ENCODE measurements at places on chromosomes 1 and 21.

GRCh38 chr1:224617410-224618355 lies 1.6 kb downstream of the CNIH3 start:
- no peak for DNase-seq

GRCh38 chr21:21631961-21632360 lies 633.8 kb downstream of the NCAM2 start:
- no peak for DNase-seq

DNA sequence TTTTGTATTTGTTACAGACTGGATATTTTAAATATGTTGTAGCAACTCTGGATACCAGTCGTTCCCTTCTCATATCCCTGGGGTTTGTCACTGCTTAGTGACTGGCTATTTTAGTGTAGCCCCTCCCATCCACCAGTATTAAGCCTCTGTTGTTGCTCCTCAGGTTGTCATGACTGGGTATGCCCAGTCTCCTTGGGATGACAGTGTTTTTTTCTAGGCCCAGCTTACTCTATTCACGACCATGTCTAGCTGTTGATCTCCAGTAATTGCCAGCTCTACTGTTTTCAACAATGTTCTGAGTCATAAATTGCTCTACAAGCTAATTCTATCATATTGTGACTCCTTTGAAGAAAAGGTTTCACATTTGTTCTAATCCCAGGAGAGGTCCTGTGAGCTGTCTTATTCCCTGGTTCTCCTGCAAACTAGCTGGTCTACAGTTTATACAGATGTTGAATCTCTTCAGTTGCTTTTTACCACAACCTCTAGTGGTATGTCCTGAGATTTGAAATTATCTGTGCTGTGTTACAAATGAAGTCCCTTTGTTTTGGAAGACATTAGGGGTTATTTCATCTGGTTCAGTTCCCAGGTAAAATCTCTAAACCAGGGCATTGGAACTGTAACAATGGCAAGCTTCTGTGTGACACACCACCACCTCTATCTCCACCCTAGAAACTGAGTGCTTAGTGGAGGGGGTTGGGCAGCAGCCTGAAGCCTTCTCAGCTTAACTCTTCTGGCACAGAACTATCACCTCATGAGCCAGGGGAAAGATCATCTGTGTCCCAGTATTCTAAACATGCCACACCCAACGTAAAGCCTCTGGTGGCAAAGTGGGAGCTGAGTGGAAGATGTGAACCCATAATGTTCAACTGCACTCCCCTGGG lies 124.6 kb downstream of the TRIM33 start:
- DNase-seq: peak; percentile 3

DNA sequence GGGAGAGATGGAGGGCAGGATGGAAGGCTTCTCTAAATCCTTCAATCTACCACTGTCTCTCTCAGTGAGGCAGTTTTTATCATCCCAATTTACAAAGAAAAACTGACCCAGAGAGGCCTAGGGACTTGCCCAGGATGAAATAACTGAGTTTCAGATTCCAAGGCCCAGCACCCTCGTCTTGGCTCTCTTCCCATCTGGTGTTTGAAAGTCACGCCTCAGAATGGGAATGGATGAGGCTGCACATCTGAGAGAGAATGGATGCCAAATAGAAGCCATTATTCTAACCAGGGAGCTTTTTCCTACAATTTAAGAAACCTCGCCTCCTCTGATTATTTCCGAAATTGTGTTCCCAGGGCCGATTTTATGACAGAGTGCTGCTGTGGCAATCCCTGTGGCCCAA lies 10.6 kb upstream of the KCNN3 start:
- no peak for DNase-seq

- DNase-seq: no peak
These were observed 16.6 kb downstream of the LDLRAD2 start for GRCh38 chr1:21828506-21829210.

DNA sequence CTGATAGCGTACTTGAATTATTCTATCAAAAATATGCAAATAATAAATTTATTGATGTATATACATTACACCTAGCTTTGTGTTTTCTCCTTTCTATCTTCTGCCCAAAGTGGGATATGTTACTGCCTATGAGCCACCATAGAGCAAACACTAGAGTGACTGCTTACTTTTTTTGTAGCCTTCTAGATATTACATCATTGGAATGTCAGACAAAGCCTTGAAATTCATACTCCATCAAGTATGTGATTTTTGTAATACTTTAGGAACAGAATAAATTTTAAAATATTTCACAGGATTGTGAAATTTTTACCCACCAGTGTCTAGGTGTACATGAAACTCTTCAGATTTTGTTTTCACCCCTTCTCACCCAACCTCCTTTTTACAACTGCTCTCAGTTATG lies 787.6 kb downstream of the USP25 start:
- DNase-seq: no peak

DNA sequence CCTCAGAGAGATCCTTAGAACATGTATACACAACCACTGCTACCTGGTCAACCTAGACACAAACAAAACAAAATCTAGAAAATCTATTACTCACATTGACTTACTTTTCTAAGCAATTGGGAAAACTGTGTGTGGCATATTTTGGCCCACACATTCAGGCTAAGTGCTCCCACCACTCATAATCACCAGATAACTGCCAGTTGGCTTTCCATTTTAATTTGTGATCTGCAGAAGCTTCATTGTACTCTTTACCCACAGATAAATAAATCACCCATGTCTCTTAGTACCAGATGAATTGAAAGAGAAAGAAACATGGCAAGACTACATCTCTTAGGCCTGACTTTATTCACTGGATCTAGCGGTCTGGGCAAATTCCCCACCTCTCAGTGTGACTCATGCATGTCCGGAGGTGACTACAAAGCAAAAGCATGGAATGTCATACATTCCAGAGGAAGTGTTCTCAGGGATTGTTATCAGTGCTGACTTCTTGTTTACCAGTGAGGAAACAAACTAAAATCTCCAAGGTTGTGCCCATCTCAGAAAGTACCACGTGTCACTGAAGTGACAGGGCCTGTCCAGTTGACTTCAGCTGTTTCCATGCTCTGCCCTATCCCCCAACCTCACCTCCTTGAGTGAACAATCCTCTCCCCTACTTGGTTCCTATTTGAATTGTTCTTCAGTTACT lies 52.4 kb upstream of the BCL10 start:
- no peak for DNase-seq

- peak; percentile 48 for DNase-seq
These were observed 36.7 kb downstream of the ZNF695 start for GRCh38 chr1:246971090-246971721.

- no peak for DNase-seq
These were observed 150.1 kb downstream of the PBX1 start for GRCh38 chr1:164709126-164709525.

DNA sequence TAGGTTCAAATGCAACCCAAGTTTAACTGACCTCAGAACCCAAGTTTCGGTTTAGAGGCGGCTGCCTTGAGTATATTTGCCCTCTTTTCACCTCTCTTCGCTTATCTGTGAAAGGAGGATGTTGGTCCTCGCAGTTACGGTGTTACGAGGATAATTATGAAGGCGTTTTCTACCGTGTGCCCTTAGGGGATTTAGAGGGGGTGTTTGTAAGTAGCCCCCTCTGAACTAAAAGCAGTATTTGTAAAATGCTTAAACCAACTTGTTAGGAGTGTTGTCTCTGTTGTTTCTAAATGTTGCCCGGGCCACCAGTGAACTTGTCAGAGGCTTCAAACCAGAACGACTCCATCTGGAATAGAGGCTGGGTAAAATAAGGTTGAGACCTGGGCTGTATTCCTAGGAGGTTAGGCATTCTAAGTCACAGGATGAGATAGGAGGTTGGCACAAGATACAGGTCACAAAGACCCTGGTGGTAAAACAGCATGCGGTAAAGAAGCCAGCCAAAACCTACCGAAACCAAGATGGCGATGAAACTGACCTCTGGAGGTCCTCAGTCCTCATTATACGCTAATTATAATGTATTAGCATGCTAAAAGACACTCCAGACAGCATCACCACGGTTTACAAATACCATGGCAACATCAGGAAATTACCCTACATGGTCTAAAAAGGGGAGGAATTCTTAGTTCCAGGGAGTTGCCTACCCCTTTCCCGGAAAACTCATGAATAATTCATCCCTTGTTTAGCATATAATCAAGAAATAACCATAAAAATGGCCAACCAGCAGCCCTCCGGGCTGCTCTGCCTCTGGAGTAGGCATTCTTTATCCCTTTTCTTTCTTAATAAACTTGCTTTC lies 1.0 kb upstream of the PSRC1 start:
- DNase-seq: no peak

DNA sequence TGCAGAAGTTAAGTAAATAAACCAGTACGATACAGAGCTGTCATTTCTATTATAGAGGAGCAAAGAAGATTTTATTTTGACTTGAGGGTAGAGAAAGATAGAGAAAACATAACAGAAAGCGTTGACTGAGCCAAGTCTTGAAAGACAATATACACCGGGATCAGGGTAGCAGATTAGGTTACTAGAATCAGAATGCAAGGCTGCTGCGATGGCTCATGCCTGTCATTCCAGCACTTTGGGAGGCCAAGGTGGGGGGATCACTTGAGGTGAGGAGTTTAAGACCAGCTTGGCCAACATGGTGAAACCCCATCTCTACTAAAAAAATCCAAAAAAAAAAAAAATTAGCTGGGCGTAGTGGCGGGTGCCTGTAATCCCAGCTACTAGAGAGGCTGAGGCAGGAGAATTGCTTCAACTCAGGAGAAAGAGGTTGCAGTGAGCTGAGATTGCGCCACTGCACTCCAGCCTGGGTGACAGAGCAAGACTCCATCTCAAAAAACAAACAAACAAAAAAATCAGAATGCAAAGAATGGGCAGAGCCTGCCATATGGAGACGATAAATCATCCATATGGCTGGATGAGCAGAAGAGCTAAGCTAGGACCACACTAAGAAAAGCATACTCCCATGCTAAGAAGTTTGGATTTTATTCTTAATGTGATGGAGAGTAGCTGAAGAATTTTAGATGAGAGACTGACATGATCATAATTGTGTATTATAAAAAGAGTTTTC lies 9.9 kb upstream of the ABCD3 start:
- DNase-seq: no peak

DNA sequence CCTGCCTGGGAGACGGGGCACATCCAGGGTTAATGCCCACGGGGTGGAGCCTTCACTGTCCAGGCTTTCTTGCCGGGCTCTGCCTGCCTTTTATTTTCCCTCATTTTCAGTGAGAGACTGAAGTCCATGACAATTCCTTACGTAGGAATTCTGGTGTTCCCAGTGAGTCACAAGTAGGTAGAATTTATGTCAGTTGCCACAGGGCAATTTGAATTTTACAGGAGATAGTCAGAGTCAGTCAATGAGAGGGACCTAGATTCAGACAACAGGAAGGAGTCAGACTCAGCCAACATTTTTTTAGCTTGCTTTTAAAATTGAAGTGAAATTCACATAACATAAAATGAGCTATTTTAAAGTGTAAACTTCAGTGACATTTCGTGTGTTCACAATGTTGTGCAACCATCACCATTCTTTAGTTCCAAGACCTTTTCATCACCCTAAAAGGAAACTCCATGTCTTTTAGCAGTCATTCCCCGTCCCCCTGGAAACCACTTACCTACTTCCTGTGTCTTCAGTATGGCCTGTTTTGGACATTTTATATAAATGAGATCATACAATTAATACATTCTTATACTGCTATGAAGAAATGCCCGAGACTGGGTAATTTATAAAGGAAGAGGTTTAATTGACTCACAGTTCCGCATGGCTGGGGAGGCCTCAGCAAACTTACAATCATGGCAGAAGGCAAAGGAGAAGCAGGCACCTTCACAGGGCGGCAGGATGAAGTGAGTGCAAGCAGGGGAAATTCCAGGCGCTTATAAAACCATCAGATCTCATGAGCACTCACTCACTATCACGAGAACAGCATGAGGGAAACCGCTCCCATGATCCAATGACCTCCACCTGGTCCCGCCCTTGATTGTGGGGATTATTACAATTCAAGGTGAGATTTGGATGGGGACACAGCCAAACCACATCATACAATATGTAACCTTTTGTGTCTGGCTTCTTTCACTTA lies 14.6 kb downstream of the AJAP1 start:
- no peak for DNase-seq

- DNase-seq: no peak
These were observed 3.1 kb upstream of the KCNE2 start for GRCh38 chr21:34360488-34361241.
